ENCODE measurements at places on chromosomes 5 and 9.

- peak; percentile 50 for ATAC-seq
Measured at GRCh38 chr5:118548761-118549720, 439.3 kb downstream of the DTWD2 start.

- no peak for ATAC-seq
Measured at GRCh38 chr5:68359699-68360098, 144.1 kb downstream of the PIK3R1 start.

DNA sequence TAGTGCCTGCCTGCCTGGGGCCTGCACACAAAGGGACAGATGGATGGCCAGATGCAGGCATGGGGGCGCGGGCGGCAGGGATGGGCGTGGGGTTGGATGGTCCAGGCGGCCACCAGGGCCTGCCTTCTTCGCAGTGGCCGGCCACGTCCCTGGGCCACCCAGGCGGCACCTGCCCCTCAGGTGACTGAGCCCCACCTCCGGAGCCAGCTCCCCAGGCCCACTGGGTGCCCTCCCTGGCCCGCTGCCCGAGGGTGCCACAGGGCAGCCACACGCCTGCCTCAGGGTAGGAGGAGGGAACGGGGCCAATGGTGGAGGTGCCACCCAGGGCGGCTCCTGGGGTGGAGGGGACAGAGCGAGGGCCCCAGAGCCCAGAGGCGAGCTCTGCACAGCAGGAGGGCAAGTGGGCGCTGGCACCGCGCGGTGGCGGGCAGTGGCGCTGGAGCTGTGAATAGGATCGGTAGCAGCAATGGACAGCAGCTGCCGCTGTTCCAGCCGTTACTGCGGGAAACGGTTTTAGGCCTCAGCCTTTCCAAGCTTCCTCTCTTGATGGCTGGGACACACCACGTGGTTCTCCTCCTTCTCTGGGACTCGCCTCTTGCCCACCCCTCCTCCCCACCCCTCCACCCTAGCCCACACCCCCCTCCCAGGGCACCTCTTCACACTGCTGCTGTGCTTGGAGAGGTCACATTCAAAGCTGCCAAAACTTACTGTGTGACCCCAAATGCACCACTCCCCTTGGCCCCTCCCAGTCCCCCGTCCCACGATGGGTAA is 19.1 kb downstream of the LHX3 start:
- ATAC-seq, result peak; percentile 4

GRCh38 chr5:107290780-107291398 is 379.8 kb downstream of the EFNA5 start:
- no peak for ATAC-seq

DNA sequence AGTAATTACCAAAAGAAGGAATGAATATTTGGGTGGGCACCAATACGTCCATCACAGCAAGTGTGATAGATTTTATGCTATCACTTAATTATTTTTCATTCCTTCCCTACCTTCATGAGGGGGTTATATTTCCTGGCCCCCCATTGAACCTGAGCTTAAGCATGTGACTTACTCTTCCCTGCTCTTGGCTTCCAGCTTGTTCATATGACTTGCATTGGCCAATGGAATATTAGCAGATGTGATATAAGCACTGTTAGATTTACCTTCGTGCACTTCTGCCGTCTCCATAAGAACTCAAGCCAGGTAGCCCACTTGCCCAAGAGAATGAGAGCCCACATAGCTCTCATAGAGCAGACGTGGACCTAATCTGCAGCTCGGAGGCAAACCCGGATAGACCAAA is 99.1 kb upstream of the SMARCA2 start:
- no peak for ATAC-seq

DNA sequence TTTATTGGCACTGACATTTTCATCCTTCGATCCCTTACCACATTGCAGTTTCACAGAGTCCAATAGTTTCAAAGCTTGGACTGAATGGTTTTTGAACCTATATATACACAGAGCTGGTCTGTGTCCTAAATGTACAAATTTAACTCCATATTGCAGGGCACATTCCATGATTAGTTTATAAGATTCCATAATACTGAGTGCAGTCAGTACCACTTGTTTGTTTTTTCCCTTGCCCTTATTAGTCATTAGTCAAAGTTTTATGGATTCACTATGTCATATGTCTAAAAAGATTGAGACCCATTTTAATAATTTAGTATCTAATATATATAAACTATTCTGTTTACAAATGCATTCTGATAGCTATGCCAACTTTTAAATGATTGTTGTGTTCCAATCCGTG is 654.8 kb upstream of the MEF2C start:
- ATAC-seq, result no peak

- ATAC-seq, result no peak
Measured at GRCh38 chr5:147170603-147171002, 64.2 kb upstream of the STK32A start.

DNA sequence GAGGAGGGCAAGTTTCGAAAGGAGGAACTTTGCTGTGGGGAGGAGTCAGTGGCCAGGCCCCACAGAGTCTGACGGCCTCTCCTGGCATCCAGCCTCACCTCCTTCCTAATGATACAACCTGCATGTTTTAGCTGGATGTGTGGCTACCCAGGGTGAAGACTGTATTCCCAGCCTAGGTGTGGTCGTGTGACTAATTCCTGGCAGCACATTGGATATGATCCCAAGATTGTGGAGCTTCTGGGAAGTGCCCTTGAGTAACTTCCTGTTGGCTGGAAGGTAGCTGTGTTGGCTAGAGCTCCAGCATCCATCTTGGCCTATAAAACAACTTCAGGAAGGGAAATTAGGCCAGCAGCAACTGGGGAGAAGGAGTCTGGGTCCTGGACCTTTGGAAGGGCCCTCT is 19.0 kb upstream of the LPCAT1 start:
- ATAC-seq, result no peak
